ENCODE measurements at places on chromosomes 2 and 18.

- H3K4me1 ChIP-seq, result peaks cover 12% of the 10 kb centered on the region
- no peaks in the 10 kb centered on the region for H3K36me3 ChIP-seq
- no peak overlapping the region for H3K4me3 ChIP-seq
These were observed 7.7 kb upstream of the CDC42EP3 start for GRCh38 chr2:37679072-37679695.

DNA sequence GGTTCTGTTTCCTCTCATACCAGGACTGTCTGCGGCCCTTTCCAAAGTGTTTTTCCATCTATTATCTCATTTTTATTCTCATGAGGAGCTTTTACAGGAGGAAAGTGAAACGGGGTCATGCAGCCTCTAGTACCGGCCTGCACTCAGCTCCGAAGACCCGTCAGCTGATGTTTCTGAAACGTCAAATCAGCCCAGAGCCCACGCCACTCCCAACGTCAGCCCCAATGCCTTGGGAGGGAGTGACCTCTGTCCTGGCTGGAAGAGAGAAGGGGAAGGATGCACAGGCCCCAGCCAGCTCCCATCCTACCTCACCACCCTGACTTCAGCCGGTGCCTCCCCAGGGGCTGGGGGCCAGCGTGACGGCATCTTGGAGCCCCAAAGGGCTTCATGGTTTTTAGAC is 58.5 kb downstream of the ADCY3 start:
- H3K36me3 ChIP-seq, result no peaks in the 10 kb centered on the region
- H3K4me1 ChIP-seq, result no peaks in the 10 kb centered on the region
- DNase-seq, result no peak
- H3K4me3 ChIP-seq, result no peak overlapping the region
- H3K27me3 ChIP-seq, result no peaks in the 10 kb centered on the region

GRCh38 chr2:72956936-72957335 is 39.6 kb downstream of the EMX1 start:
- peaks cover 40% of the 10 kb centered on the region for H3K4me1 ChIP-seq
- no peak for DNase-seq
- H3K27me3 ChIP-seq, result no peaks in the 10 kb centered on the region
- peaks cover 3% of the 10 kb centered on the region for H3K36me3 ChIP-seq

DNA sequence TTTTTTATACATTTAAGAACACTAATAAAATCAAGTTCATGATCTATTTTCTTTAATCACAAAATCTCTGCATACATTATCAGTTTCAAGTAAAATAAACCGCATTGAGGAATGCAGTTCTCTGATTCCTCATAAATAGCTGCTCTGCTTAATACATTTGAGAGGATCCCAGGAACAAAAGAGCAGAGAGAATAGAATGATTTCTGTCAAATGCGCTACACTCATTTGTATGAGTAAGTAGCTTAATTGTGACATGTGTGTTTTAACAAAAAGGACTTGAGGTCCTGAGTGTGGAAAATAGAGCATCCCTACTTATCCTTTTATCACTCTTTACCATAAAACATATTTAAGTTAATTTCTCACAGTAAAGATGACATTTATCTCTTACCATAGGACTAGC is 134.0 kb downstream of the PID1 start:
- no peak overlapping the region for H3K27ac ChIP-seq
- no peak overlapping the region for H3K4me3 ChIP-seq

DNA sequence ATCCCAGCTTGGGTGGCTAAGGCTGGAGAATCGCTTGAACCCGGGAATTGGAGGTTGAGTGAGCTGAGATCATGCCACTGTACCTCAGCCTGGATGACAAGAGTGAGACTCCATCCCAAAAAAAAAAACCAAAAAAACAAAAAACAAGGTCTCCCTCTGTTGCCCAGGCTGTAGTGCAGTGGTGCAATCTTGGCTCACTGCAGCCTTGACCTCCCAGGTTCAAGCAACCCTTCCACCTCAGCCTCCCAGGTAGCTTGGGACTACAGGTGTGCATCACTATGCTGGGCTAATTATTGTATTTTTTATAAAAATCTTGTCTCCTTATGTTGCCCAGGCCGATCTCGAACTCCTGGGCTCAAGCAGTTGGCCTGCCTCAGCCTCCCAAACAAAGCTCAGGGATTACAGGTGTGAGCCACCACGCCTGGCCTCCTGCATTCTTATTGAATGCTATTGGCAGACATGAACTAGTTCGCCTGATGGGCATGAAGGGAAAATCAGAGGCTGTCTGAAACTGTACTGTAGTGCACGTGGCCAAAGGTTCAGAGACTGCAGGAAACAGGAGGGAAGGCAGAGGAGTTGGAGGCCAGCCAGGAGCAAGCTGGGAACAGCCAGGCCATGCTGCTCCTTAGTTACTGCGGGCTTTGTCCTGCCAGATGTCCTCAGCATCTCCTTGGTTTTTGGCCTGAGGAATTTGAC is 16.0 kb upstream of the ASXL2 start:
- no peaks in the 10 kb centered on the region for H3K27me3 ChIP-seq
- H3K27ac ChIP-seq, result no peak overlapping the region
- H3K4me1 ChIP-seq, result no peaks in the 10 kb centered on the region
- H3K4me3 ChIP-seq, result no peak overlapping the region
- H3K36me3 ChIP-seq, result no peaks in the 10 kb centered on the region
- DNase-seq, result no peak

- DNase-seq, result no peak
- no peaks in the 10 kb centered on the region for H3K36me3 ChIP-seq
- H3K4me3 ChIP-seq, result no peak overlapping the region
- H3K4me1 ChIP-seq, result no peaks in the 10 kb centered on the region
- no peaks in the 10 kb centered on the region for H3K27me3 ChIP-seq
- H3K27ac ChIP-seq, result no peak overlapping the region
These were observed 348.2 kb upstream of the GYPC start for GRCh38 chr2:126307740-126308139.

DNA sequence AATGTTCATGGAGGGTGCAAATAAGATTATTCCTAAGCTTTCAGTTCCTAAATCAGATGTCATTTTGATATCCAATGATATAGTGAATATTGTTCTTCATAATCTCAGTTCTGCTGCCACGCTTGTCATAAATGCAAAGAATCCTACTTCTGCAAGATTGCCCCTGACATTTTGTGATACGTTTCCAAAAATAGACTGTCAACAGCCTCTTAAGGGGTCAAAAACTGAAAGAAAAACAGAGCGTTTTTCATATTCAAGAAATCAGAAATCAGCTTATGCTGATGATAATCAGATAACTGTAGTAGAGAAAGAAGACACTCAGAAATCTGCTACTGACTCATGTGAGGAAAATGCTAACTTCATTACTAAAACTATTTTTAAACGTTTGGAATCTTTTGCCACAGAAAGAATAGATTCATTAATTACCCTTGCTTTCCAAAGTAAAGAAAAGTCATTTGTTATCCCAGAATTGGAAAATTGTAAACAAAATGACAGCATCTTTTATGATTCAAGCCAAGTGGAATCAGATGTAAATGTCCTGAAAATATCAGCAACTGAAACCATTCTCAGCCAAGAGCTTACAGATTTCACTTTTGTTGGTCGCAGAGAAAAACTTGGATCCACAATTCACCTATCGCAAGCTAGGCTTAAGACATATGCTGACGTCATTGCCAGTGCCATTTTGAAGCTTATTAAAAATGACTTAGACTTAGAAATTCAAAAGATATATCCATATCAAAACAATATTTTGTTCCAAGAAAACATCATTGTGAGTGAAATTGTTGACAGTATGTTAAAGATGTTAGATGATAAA is 55.1 kb downstream of the FSIP2 start:
- no peaks in the 10 kb centered on the region for H3K27me3 ChIP-seq
- H3K27ac ChIP-seq, result no peak overlapping the region
- H3K4me3 ChIP-seq, result no peak overlapping the region
- no peaks in the 10 kb centered on the region for H3K4me1 ChIP-seq
- H3K36me3 ChIP-seq, result no peaks in the 10 kb centered on the region

GRCh38 chr2:2812117-2812516 is 481.0 kb upstream of the MYT1L start:
- H3K27ac ChIP-seq, result no peak overlapping the region
- no peaks in the 10 kb centered on the region for H3K27me3 ChIP-seq
- H3K4me1 ChIP-seq, result no peaks in the 10 kb centered on the region
- H3K36me3 ChIP-seq, result no peaks in the 10 kb centered on the region
- DNase-seq, result no peak

DNA sequence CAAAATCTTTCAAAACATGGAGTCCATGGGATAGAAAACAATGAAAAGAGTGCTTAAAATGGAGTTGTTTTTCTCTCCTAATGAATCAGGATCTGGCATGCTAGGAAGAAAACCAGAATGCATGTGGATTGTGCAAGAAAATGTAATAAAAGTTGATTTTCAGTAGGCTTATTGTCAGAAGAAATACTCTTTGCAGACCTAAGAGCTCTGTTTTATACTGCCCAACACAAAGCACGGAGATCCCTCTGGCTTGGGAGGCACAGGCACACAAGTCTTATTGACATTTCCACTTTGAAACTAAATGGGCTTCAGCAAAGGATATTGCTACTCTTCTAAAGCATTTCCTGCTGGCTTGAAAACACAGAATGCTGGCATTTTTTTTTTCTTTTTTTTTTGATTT is 15.5 kb upstream of the DAPL1 start:
- no peaks in the 10 kb centered on the region for H3K27me3 ChIP-seq
- H3K27ac ChIP-seq, result no peak overlapping the region
- no peak overlapping the region for H3K4me3 ChIP-seq
- H3K36me3 ChIP-seq, result no peaks in the 10 kb centered on the region

- H3K4me1 ChIP-seq, result peaks cover 12% of the 10 kb centered on the region
- no peak overlapping the region for H3K4me3 ChIP-seq
- no peaks in the 10 kb centered on the region for H3K36me3 ChIP-seq
These were observed 35.8 kb upstream of the ZNF516 start for GRCh38 chr18:76530846-76531245.

- H3K4me1 ChIP-seq, result no peaks in the 10 kb centered on the region
- no peak overlapping the region for H3K4me3 ChIP-seq
- H3K36me3 ChIP-seq, result no peaks in the 10 kb centered on the region
- no peak overlapping the region for H3K27ac ChIP-seq
These were observed 15.4 kb downstream of the DSG2 start for GRCh38 chr18:31513189-31513935.

DNA sequence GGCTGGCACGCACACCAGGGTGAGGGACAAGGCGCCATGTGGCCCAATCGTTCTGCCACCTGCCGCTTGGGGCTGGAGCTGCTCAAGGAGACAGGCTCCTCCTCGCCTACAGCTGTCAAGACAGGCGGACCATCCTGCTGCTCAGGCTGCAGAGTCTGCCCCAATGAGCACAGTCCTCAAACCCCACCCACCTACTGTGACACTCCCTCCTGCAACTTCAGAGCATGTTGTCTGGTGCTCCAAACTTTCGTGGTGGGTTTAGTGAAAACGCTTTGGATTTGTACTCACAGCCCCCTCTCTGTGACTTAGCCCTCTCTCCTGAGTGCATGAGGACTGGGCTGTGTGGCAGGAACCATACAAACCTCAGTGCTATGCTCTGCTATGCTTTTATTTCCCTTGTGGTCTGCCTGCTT is 23.2 kb upstream of the SLC35F6 start:
- peak; percentile 51 for DNase-seq
- peaks cover 6% of the 10 kb centered on the region for H3K27me3 ChIP-seq
- no peak overlapping the region for H3K27ac ChIP-seq
- no peak overlapping the region for H3K4me3 ChIP-seq
- peaks cover 30% of the 10 kb centered on the region for H3K4me1 ChIP-seq

- no peaks in the 10 kb centered on the region for H3K27me3 ChIP-seq
- no peak overlapping the region for H3K4me3 ChIP-seq
- H3K4me1 ChIP-seq, result no peaks in the 10 kb centered on the region
- DNase-seq, result no peak
- H3K27ac ChIP-seq, result no peak overlapping the region
These were observed 177.9 kb downstream of the ALK start for GRCh38 chr2:29743516-29743915.

GRCh38 chr18:70377317-70377799 is 88.5 kb downstream of the SOCS6 start:
- H3K36me3 ChIP-seq, result no peaks in the 10 kb centered on the region
- H3K4me1 ChIP-seq, result no peaks in the 10 kb centered on the region
- H3K27ac ChIP-seq, result no peak overlapping the region
- no peak for DNase-seq

DNA sequence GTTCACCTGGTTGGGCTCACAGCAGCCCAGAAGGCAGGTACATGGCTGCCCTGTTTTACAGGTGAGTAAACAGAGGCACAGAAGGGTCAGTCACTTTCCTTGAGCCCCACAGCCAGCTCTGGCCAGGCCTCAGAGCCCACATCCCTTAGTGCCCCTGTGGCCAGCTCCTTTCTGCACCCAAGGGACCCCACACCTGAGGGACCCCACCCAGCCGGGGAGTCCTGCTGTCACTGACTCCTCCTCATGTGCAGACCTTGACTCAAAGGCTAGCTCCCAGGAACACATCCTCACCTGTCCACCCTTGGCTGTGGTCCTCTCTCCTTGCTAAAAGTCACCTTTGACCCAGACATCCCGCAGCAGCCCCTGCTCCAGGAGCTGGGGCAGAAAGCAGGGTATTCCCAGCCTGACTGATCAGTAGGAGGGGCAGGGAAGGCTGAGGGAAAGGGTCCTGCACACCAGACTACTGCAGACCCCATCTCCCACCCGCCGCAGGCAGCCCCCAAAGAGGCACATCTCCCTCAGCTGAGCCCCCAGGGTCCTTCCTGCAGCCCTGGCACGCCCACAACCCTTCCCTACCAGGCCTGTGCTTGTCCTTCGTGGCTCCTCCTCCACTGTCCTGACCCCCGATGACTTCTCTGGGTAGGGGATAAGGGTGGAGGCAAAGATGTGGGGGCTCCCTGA is 9.8 kb upstream of the ARHGEF4 start:
- no peaks in the 10 kb centered on the region for H3K27me3 ChIP-seq
- no peaks in the 10 kb centered on the region for H3K36me3 ChIP-seq
- no peak overlapping the region for H3K27ac ChIP-seq

DNA sequence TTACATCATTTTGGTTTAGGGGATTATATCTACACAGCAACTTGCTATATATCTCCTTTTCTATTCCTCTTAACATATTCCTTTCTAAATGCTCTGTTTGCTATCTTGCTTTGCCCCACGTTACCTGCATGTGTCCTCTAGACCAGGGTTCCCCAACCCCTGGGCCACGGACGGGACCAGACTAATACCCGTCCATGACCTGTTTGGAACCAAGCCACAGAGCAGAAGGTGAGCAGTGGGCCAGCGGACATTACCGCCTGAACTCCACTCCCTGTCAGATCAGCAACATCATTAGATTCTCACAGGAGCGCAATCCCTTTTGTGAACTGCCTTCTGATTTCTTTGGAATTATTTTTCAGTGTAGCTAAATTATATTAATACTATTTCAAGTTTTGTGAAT is 66.7 kb downstream of the KCMF1 start:
- peaks cover 43% of the 10 kb centered on the region for H3K36me3 ChIP-seq
- no peak overlapping the region for H3K4me3 ChIP-seq
- no peak for DNase-seq
- H3K27me3 ChIP-seq, result no peaks in the 10 kb centered on the region
- no peak overlapping the region for H3K27ac ChIP-seq

DNA sequence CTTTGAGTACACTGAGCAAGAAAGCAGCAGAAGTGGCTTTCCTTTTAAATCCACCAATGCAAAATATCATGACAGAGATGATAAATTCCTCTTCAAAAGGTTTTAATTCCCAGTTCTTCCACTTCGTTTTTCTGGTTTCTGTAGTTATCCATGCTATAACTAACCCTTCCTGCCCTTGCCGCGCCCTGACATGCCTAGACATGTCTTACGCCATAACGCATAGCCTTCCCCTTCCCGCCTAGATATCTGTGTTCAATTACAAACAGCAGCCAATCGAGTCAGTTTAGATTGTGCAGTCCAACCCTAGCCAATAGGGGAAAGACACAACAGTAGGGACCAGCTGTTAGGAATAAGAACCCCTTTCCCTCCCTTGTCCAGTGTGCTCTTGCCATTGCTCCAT is 16.1 kb downstream of the PRPF40A start:
- H3K4me1 ChIP-seq, result no peaks in the 10 kb centered on the region
- no peaks in the 10 kb centered on the region for H3K27me3 ChIP-seq
- no peak overlapping the region for H3K27ac ChIP-seq
- DNase-seq, result no peak
- H3K4me3 ChIP-seq, result no peak overlapping the region
